Stimulated activated naive CD4-positive, alpha-beta T cell (primary cell): ENCODE measurements at places on chromosomes 13 and 19.

GRCh38 chr13:97798836-97799235 lies 154.6 kb upstream of the IPO5 start:
- no peak for DNase-seq

DNA sequence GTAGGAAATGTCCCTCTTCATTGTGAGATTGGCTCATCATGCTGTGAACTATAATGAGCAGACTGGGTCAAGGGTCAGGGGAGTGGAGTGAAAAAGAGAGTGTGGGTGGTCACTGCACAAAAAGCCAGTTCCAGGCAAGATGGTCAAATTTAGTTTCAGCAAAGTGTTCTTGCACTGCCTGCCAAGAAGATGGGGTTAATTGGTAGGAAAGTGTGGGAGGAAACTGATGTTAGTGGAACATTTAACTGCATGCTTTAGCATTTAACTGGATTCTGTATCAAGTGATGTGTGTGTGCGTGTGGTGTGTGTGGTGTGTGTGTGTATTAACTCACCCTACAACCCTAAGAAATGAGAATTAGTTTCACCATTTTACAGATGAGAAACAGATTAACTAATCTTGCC lies 131.6 kb downstream of the COG6 start:
- no peak for DNase-seq

- no peak for DNase-seq
These were observed at the start of gene ZNF285 for GRCh38 chr19:44401139-44402115. Gene ZNF285, minus strand, starts transcription at chr19:44401608. Its CDS starts 4,395 bp downstream, at chr19:44397213.

DNA sequence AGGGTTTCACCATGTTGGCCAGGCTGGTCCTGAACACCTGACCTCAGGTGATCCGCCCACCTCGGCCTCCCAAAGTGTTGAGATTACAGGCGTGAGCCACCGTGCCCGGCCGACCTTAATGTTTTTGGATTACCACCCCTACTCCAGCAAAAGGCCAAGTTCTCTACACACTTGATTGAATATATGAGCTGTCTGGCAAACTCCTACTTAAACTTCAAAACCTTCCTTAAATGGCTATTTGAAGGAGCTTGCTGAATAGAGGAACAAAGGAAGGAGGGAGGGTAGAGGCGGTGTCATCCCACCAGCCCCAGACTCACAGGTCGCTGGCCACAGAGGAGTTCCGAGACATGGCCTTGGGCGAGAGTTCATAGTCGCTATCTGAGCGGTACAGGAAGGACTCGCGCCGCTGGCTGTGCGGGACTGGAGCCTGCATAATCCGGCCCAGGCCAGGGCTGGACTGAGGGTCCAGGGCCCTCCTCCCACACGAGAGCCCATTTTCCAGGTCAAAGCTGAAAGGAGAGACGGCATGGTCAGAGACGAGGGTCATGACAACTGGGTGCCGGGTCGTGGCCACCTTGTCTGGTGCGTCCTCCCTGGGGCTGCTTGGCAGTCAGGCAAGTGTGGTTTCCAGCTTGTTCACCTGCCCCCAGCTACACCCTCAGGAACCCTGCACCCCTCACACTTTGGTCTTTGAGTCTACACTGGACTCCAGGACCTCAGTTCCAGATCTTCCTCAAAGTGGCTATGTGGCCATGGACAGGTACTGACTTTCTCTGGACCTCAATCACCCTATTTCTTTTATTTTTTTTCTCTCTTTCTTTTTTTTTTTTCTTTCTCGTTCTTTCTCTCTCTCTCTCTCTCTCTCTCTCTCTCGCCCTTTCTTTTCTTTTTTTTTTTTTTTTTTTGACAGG lies 4.2 kb downstream of the PDE4C start:
- DNase-seq = no peak

- DNase-seq = no peak
These were observed 235.9 kb downstream of the TSHZ3 start for GRCh38 chr19:31113293-31113692.

GRCh38 chr19:41888926-41889325 lies 5.9 kb downstream of the ARHGEF1 start:
- DNase-seq = peak; percentile 29

DNA sequence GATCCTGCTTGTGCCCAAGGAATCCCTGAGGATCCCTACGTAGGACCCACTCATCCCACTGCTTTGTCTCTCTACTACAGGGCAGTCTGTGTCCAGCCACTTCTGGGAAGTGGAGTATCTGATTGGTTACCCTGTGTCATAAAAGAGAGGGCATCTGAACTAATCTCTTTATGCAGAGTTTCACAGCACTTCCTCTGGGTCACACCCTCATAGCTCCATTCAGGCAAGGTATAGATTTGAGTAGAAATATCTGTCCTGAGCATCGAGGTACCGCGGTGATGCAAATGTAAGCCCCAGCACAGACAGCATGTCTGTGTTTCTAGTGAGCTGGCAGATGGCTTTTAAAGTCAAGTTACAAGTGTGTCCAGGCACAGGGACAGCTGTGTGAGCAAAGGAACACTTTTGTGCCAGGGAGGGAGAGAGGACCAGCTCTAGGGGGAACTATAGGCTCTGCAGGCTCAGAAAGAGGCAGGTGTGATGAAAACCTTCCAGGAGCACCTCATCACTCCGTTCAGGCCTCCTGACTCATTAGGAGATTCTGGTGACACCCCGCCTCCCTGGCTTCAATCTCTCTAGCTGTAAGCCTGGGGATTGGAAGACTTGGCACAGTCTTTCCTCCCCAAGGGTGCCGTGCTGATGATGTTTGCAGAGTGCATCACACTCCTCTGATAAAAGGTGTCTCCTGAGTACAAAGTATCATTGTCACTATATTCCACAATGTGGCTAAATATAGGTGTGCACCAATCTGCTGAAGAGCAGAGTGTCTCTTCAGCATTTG lies 84.3 kb upstream of the UBL3 start:
- DNase-seq = no peak

DNA sequence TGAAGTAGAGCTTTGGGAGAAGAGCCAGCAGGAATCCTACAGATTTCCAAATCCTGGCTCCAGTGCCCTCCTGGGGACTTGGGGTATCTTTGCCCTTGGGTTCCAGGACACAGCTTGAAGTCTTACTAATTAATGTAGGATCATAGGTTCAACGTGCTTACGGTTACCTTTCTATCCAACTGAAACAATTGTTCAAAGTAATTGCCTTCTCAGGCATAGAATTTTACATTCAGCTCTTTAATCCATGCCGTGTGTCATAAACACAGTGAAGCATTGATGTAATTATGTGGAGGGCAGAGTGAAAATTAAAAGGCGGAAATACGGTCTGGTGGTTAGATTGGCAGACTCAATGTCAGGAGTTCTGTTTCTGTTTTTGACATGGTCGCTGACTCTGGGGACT lies 170.4 kb downstream of the COG6 start:
- DNase-seq = peak; percentile 9

GRCh38 chr19:3190921-3191805 lies 5.4 kb downstream of the NCLN start:
- no peak for DNase-seq

- DNase-seq = no peak
These were observed 4.7 kb downstream of the NKPD1 start for GRCh38 chr19:45156011-45156630.

GRCh38 chr13:112857914-112858490 lies 111.0 kb upstream of the MCF2L start:
- DNase-seq = no peak

- peak; percentile 55 for DNase-seq
These were observed 632 bp upstream of the MTIF3 start for GRCh38 chr13:27450921-27451471.

GRCh38 chr13:113771709-113772331 lies 12.8 kb downstream of the TMEM255B start:
- no peak for DNase-seq

GRCh38 chr13:77740931-77741596 lies 43.6 kb downstream of the SLAIN1 start:
- DNase-seq = no peak

GRCh38 chr13:107203146-107203847 lies 635.4 kb upstream of the ARGLU1 start:
- no peak for DNase-seq

GRCh38 chr13:99606324-99607066 lies 105.2 kb downstream of the TM9SF2 start:
- peak; percentile 91 for DNase-seq

DNA sequence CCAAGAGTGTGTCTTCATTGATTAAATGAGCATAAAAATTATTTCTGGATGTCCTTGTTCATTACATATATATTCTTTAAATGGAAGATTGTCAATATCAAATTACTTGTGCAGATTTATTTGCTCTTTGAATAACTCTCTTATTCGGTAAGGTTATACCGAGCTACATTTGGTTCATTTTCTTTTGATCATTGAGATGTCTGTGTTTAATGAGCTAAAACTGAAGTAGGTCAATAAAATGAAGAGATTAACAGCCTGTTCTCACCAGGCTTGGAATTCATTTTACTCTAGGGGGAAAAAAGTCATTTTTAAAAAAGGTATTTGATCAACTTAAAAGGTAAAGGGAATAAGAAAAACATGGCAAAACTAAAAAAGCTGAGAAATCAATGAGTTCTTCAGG lies 10.6 kb downstream of the GPC5 start:
- no peak for DNase-seq

DNA sequence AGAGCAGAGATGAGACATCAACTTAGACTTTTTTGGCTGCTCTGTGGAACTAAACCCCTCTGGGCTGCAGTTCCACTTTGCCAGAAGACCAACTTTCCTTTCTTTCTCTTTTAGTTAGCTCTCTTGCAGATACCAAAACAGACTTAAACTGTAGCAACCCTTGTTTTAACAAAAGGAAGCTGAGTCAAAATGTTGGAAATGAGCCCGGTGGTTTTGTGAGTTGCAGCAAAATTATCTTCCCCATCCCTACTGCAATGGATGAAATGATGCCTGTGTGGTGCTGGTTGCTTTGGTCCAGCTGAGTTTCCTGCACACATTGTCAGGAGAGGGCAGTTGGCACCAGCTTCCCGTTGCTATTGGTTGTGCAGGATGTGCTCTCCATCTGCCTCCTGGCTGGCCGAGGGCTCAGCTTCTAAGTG lies 115.3 kb downstream of the LRCH1 start:
- no peak for DNase-seq

DNA sequence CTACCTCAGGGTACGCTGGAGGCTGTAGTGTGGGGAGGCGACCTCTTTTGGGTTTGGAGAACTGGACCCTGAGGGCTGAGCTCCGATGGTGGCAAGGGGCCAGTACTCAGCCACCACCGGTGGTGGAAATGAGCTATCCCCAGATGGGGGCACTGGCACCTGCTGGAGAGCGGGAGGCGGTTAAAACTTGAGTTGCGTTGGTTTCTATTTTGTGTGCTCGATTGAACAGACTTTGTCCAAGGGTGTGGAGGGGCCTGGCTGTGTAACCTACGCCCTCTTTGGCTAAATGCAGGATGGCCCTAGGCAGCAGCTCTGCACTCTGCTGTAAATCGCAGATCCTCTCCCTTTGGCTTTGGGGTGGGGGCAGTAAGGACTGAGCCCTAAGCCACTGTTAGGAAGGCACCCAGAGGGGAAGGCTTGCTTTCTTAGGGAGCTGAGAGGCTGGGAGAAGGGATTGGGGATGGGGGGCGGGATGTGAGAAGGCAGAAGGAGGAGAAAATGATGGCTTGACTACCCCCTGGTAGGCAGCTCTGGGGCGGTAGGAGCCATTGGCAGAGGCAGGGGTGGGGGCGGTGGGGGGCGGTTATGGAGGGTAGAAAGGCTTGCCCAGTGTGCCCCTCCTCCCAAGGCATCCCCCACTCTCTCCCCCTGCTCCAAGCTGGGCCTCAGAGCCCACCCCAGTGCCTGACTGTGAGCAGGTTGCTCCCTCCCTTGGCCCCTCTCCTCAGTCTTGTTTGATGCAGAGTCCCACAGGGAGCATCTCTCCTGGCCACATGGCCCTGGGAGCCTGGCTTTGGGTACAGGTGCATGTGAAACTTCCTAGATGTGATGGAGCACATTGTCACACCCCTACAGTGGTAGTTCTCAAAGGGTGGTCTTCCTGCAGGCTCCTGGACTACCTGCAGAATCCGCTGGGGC lies 5.0 kb downstream of the VSTM2B start:
- no peak for DNase-seq

GRCh38 chr13:106036870-106037269 lies 498.6 kb downstream of the EFNB2 start:
- DNase-seq = no peak

- no peak for DNase-seq
These were observed 18.4 kb downstream of the PROZ start for GRCh38 chr13:113176822-113177221.

DNA sequence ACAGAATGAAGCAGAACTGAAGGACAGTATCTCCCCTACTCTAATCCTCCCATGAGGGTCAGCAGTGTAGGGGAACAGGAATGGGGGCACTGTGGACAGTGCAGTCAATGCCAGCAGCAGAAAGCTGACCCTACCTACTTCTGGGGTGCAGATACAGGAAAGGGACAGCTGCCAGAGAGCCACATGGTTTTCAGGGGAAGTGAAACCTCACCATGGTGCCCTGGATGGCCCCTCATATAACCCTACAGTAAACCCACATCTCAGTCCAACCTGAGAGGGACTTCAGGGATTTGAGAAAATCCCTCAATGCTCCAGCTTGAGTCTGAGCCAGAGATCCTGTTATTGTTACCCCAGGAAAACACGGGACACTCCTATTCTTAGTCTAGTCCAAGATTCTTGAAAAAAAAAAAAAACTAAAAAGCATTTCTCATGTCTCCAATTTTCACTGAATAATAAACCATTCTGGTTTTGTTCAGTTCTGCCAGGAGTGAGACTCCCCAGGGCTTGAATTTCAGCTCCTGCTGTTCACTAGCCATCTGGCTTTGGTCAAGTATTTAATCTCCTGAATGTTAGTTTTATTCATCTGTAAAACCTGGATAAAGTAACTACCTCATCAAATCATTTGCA lies 511.6 kb upstream of the ARGLU1 start:
- DNase-seq = no peak

DNA sequence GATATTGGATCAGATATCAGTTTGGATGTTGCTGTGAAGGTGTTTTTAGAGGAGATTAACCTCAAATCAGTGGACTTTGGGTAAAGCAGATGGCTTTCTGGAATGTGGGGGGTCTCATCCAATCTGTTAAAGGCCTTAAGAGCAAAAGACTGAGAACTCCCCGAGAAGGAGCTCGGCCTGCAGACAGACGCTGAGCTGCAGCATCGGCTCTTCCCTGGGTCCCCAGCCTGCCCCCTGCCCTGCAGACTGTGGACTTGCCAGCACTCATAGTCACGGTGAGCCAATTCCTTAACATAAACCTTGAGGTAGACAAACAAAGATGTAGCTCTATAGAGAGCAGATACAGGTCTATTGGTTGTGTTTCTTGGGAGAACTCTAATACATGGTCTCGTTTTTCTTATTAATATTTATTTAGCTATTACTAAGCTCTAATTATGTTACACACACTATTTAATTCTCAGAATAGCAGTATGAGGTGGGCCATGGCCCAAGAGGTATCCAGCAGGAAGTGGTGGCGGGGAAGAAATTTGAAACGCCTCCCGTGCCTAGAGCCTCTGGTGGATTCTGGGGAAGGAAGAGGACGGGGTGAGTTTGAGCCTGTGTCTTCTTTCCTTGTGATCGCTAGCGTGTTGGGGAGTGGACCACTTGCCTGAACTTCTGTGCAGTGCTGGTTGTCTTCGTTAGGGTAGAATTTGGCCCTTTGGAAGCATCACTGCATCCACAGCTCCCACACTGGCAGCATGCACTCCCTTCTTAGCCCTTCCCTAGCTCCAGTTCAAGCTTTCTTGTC lies 305.3 kb downstream of the TEX29 start:
- DNase-seq = no peak
